Neural cell (in vitro differentiated cells): ENCODE measurements at places on chromosomes 16 and 17. TPM values are rescaled to one million over a fixed set of nuclear protein-coding genes. Genes with fewer than 3 reads are reported as not detected.

Gene SLFN12L
- polyA plus RNA-seq = not detected in 2 replicates

Gene MARVELD3
- polyA plus RNA-seq = not detected in 2 replicates

Gene HSPB9
- not detected in 2 replicates for polyA plus RNA-seq

Gene KRTAP1-5
- not detected in 2 replicates for polyA plus RNA-seq

Gene COPZ2
- not detected in 2 replicates for polyA plus RNA-seq

Gene HOXB4
- not detected in 2 replicates for polyA plus RNA-seq

Gene HLF
- 0.70 and 0.71 TPM in 2 replicates for polyA plus RNA-seq

Gene CDH16
- polyA plus RNA-seq = not detected in 2 replicates

Gene TNFRSF17
- not detected in 2 replicates for polyA plus RNA-seq

Gene PYDC1
- polyA plus RNA-seq = not detected in 2 replicates

Gene C17orf78
- not detected in 2 replicates for polyA plus RNA-seq

Gene CD300LB
- polyA plus RNA-seq = not detected in 2 replicates

Gene FBXO39
- not detected in 2 replicates for polyA plus RNA-seq

Gene MYL11
- not detected in 2 replicates for polyA plus RNA-seq

Gene KRT31
- polyA plus RNA-seq = not detected in 2 replicates

Gene HS3ST2
- 0.36 and 3.0 TPM in 2 replicates for polyA plus RNA-seq

Gene CNGB1
- polyA plus RNA-seq = 19.1 and 20.7 TPM in 2 replicates

Gene KRTAP4-1
- polyA plus RNA-seq = not detected in 2 replicates

Gene CDH1
- 0.86 and 1.2 TPM in 2 replicates for polyA plus RNA-seq

Gene LGALS9
- polyA plus RNA-seq = 0.30 TPM in 1 of 2 replicates, not detected in the other

Gene CTRB1
- polyA plus RNA-seq = 1.2 TPM in 1 of 2 replicates, not detected in the other

Gene NGFR
- polyA plus RNA-seq = 3.6 and 6.7 TPM in 2 replicates

Gene TMEM94
- polyA plus RNA-seq = 37.0 and 66.1 TPM in 2 replicates

Gene NDUFB10
- polyA plus RNA-seq = 215 and 217 TPM in 2 replicates

Gene ZP2
- polyA plus RNA-seq = not detected in 2 replicates

Gene RRAD
- polyA plus RNA-seq = 1.0 TPM in 2 replicates

Gene ALOXE3
- 0.77 and 1.6 TPM in 2 replicates for polyA plus RNA-seq

Gene HIGD1B
- not detected in 2 replicates for polyA plus RNA-seq

Gene CA7
- polyA plus RNA-seq = not detected in 2 replicates

Gene TM4SF5
- polyA plus RNA-seq = not detected in 2 replicates

Gene ITGAL
- not detected in 2 replicates for polyA plus RNA-seq

Gene RASL10B
- polyA plus RNA-seq = 10.7 and 11.3 TPM in 2 replicates

Gene CD300LG
- polyA plus RNA-seq = not detected in 2 replicates

Gene SNAI3
- polyA plus RNA-seq = not detected in 2 replicates

Gene FAM20A
- not detected in 2 replicates for polyA plus RNA-seq

Gene ARL17A
- polyA plus RNA-seq = 6.0 and 14.3 TPM in 2 replicates

Gene ZNF469
- not detected in 2 replicates for polyA plus RNA-seq

Gene ABCC11
- polyA plus RNA-seq = 0.14 and 1.5 TPM in 2 replicates

Gene NOG
- polyA plus RNA-seq = 0.82 and 2.1 TPM in 2 replicates

Gene KIF18B
- 0.10 and 0.26 TPM in 2 replicates for polyA plus RNA-seq

Gene LPCAT2
- polyA plus RNA-seq = 0.59 and 0.86 TPM in 2 replicates

Gene LRRC37B
- 39.6 and 60.9 TPM in 2 replicates for polyA plus RNA-seq

Gene HSF5
- 0.21 and 0.32 TPM in 2 replicates for polyA plus RNA-seq

Gene VAT1L
- 54.5 and 60.6 TPM in 2 replicates for polyA plus RNA-seq

Gene TBC1D3G
- polyA plus RNA-seq = not detected in 2 replicates

Gene GAS2L2
- 0.38 and 1.2 TPM in 2 replicates for polyA plus RNA-seq

Gene OR2C1
- polyA plus RNA-seq = 0.22 TPM in 1 of 2 replicates, not detected in the other

Gene RCVRN
- 0.12 and 1.1 TPM in 2 replicates for polyA plus RNA-seq
